ENCODE measurements at places on chromosomes 4 and X. TPM values are rescaled to one million over a fixed set of nuclear protein-coding genes. Genes with fewer than 3 reads are reported as not detected.

Gene MAGED4B
- total RNA-seq, result 29.9 TPM

- no peak for DNase-seq
Observed at GRCh38 chrX:50117476-50117875, 83.3 kb downstream of the AKAP4 start.

Gene NAAA
- total RNA-seq, result 174 TPM

DNA sequence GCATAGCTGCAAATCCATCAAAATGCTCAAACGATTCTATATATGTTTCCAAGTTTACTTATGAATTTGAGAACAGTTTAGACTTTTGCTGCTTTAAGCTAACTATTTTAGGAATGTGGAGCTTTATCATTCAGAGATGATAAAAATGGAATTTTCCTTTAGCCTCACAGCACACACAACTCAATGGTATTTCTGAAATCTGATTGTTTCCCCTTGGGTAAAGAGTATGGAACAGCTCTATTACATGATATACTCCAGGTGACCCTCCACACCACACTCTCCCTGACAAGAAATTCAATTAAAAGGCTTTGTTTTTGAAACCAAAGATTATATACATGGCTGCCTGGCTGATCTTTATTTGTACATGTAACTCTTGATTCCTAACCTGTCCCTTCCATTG, 120.0 kb downstream of the LUZP4 start:
- no peak for DNase-seq

DNA sequence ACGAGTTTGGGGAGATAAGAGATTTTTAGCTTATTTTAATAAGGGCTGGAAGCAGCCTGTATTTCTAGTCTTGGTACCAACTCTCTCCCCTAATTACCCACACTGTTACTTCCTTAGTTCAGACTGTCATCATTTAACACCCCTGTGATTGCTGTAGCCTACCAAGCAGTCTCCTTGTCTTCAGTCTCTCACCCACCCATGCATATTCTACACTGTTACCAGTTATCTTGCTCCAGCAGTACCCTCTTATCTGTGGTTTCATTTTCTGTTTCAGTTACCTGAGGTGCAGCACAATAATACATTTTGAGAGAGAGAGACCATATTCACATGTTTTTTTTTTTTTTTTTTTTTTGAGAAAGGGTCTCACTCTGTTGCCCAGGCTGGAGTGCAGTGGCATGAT, 80.2 kb downstream of the DIAPH2 start:
- no peak for DNase-seq
